ENCODE measurements at places on chromosomes 12 and 14.

DNA sequence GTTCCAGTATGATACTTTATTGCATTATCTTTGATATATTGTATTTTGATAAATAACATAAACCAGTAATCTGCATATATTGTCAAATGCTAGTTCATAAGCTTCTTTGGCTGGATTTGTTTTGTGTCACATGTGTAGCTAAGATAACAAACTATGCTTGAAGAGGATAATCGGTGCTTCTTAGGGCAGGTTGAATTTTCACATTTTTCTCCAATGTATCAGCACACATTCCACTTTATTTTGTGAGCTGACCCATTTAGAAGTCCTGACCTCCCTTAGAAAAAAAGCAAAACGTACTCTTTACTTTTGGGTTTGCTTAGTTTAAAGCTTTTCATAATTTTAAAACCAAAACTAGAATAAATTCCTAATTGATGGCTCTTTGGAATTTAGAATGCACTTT is 277.7 kb upstream of the DDHD1 start:
- DNase-seq: no peak

DNA sequence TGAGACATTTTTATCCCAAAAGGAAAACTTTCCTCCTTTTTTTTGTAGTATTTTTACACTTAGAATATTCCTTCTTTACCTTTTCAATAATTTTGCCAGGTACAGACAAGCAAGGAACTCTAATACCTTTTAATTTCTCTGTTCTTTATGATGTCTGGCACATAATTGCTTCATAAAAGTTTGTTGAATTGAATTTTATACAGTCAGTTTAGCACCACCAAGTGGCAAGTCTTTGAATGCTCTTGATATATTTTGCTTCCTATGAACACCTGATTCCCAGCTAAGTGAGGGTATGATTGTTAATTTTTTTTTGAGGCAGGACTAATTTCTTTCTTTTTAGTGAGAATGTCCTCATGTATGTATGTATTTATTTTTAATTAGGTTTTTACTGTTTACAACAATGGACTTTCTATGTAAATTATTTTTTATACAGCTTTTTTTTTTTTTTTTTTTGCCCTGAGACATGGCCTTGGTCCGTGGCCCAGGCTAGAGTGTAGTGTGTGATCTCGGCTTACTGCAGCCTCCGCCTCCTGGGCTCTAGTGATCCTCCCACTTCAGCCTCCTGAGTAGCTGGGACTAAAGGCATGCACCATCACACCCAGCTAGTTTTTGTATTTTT is 6.9 kb downstream of the TBC1D15 start:
- no peak for DNase-seq

DNA sequence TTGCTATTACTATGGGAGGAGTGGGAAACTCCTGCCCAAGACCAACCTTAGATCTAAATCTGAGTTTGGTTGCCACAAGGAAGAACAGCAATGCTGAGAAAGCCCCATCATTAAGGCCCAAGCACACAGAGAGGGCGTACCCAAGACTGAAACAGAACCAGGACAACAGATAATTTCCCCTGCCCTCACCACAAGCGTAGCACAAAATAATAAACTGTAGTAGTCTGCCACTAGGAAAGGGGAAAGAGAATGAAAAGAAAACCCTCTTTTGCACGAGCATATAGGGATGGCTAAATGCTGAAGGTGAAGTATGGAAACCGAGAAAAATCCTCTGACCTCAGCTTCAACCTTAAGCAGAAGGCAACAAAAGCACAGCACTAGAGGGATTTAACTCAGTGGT is 76.5 kb upstream of the DHRS4 start:
- DNase-seq: no peak

- no peak for DNase-seq
Measured at GRCh38 chr12:9148926-9149325, 33.2 kb upstream of the A2M start.

- DNase-seq: no peak
Measured at GRCh38 chr14:105447651-105448640, 26.7 kb upstream of the CRIP2 start.

GRCh38 chr14:103072595-103073366 is 11.2 kb upstream of the LBHD2 start:
- no peak for DNase-seq

DNA sequence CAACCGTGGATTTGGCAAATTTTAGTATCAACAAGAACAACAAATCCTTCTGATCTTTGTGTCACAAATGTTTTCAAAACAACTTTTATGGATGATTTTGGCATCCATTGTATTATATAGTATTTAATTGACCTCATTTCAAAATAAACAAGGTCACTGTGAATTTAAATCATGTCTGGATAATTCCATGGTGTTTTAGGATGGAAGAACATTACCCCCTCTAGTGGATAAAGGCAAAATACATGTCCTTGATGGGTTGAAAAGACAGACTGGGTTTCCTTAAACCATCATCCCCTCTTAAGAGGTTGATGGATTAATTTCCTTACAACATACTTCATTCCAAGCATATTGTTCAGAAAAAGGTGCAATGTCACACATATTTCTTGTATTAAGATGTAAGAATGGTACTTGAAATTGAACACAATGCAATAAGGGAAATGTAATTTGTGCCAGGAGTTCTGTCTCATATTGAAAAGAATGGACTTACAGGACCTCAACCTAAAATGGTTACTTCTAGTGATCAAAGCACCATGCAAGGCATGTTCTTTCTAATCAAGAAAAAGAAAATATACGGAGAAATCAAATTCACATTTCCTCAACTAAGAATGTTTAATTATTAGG is 352.0 kb downstream of the BCAT1 start:
- DNase-seq: no peak

DNA sequence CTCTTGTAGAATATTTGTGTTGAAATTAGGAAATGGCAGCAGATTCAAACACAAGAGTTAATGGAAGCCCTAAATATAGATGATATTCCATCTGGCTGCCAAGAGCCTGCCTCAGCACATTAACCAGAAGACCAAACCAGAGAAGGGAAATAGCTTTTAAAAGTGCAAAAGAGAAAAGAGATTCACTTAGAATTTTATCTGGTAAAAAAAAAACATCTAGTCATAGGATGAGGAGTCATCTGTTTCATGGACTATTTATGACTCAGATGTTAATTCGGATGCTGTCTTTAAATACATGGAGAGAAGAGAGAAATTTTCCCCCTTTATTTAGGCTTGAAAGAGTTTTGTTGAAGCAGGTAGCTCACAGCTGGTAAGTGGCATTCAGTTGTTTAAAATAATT is 201.6 kb upstream of the NUDT4 start:
- DNase-seq: no peak

GRCh38 chr12:27468241-27468640 is 21.7 kb downstream of the SMCO2 start:
- DNase-seq: no peak

DNA sequence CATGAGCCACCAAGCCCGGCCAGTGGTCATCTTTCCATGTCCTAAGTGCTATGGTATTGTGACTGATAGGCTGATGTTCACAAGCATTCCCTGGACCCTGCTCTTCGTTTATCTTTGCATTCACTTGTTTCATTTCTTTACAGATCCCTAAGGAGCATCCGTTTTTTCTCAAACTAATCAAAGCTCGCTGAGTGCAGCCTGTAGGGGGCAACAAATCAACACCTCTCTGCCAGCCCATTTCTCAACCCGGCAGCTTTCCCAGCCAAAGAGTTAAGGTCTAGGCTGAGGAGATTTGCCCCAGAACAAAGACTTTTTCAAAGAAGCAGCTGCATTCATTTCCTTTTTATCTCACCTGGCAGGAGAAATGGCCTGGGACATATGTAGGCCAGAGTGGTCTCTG is 12.1 kb downstream of the SIRT4 start:
- DNase-seq: no peak

DNA sequence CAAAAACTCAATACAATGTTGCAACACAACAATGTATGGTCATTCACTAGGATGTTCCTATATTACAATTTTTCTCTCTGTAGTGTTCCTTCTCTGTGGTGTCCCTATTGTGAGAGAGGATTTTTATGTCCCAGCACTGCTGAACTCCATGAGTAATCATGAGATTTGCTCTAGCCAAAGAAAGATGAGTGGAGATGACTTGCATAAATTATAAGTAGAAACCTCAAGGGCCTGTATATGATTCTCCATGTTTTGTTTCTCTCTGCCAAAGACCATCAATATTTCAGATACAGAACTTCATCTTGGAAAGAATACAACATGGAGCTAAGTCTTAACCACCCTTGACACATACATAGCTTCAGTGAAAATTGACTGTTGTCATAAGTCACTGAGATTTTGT is 579.1 kb downstream of the TMTC2 start:
- DNase-seq: no peak

DNA sequence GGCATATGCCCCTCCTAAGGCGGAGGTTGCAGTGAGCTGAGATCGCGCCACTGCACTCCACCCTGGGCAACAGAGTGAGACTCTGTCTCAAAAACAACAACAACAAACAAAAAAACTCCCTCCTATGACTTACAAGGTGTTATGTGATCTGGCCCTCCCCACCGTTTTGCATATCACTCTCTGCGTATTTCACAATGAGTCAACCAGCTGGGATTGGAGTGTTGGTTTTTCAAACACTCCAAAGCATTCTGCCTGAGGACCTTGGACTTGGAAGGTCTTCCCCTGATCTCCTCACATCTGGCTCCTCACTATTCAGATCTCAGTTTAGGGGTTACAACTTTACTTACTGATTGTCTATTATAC is 14.0 kb downstream of the MANSC1 start:
- DNase-seq: no peak

- no peak for DNase-seq
Measured at GRCh38 chr14:26959972-26960660, 362.3 kb upstream of the NOVA1 start.

DNA sequence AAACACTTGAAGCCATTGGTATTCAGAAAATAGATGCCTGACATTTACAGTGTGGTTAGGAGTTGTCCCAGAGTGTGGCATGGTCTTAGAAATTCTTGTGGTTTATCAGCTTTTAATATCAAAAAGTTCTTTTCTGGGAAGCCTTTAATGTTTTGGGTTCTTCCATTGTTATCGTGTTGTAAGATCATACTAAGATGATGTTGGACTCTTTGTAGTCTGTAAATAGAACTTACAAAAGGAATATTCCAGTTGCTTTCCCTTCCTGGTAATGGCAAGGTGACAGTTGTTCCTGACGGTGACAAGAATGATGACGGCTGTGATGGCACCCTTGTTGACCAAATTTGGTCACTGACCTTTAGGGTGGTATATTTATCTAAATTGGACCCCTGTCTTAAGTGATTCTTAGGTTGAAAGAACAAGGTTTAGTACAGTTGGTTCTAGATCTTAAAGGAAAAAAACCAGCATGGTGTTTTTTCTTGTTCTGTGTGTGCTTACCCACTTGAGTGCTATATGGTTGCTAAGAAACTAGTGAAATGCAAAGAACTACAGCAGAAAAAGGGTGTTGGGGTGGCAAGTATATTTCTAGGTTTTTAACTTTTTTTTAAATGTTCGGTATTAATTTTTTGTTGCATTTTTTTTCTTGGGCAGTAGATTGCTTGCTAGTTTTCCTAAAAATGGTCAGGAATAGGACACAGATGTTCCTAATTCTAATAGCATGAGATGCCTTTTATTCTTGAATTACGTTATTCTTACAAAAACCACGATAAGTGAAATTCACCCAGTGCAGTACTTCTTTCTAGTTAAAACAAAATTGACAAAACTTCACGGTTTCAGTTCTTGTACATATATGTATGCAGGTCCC is 2.1 kb downstream of the ATP2A2 start:
- DNase-seq: no peak

GRCh38 chr14:75551021-75551420 is 27.4 kb upstream of the FLVCR2 start:
- no peak for DNase-seq

DNA sequence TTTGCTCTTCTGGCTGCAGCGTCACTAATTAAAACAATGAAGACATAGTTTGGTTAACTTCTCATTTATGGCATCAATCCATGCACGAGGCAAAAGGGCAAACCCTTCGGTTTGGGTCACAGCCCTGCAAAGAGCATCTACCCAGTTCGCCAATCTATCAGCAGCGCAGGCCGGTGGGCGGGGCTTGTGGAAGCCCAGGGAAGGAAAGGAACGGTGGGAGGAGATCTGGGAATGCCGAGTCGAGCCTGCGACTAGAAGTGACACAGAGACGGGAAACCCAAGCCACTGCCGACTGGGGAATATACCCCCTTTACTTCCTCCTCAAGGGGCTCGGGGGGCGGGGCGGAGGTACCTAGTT is 466 bp downstream of the KICS2 start:
- peak; percentile 60 for DNase-seq

DNA sequence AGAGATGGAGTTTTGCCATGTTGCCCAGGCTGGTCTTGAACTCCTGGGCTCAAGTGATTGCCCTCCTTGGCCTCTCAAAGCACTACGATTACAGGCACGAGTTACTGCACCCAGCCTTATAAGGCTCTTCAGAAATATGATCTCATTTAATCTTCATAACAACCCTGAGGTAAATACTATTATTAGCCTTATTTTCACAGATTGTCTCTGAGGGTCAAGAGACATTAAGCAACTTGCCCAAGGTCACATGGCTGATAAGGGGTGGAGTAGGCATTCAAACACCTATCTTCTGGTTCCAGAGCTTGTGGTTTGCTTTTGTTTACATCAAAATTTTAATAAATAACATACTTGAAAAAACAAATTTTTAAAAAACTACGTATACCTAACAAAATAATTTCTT is 5.1 kb downstream of the PRKAG1 start:
- DNase-seq: no peak

GRCh38 chr12:64064706-64065105 is 157.4 kb downstream of the KICS2 start:
- DNase-seq: no peak

- no peak for DNase-seq
Measured at GRCh38 chr12:89497005-89497404, 27.6 kb downstream of the GALNT4 start.

DNA sequence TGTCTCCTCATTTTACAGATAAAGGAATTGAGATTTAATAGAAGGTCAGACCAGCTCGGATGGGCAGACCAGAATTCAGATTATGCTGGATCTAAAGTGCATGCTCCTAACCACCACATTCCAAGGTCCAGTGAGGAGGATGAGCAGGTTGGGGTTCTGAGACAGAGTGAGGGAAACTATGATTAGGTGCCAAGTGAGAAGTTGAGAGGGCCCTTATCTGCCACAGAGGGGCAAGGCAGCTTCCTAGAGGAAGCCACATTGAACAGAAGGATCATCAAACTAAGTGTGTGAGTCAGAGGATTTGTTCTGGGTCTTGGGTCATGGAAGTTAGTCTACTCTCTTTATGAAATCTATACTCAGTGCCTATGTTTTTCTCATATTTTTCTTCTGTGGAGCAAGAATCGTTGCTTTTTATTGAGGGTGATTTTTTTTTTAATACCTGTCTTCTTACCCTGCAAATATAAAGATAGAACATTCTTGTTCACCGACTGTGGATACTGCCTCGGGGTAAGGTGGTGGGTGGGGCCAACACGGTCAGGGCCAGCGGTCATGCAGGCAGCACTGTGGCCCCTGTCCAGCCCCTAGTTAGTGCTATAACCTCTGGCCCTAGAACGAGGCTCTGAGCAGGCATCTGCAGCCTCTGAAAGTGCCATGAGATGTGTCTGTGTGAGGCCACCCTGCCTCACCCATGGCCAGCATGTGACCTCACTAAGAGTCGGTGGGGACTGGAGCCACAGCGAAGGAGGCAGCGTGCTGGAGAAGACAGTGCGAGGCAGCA is 55.6 kb upstream of the PTHLH start:
- DNase-seq: no peak

- DNase-seq: no peak
Measured at GRCh38 chr14:82642425-82642824, 1108.8 kb upstream of the SEL1L start.

GRCh38 chr12:26338586-26339572 is 143.5 kb downstream of the SSPN start:
- no peak for DNase-seq

GRCh38 chr12:31297572-31298514 is 28.1 kb downstream of the SINHCAF start:
- DNase-seq: no peak

GRCh38 chr12:114812858-114813761 is 129.1 kb upstream of the TBX3 start:
- DNase-seq: no peak
